ENCODE measurements at places on chromosomes 16 and 17.

DNA sequence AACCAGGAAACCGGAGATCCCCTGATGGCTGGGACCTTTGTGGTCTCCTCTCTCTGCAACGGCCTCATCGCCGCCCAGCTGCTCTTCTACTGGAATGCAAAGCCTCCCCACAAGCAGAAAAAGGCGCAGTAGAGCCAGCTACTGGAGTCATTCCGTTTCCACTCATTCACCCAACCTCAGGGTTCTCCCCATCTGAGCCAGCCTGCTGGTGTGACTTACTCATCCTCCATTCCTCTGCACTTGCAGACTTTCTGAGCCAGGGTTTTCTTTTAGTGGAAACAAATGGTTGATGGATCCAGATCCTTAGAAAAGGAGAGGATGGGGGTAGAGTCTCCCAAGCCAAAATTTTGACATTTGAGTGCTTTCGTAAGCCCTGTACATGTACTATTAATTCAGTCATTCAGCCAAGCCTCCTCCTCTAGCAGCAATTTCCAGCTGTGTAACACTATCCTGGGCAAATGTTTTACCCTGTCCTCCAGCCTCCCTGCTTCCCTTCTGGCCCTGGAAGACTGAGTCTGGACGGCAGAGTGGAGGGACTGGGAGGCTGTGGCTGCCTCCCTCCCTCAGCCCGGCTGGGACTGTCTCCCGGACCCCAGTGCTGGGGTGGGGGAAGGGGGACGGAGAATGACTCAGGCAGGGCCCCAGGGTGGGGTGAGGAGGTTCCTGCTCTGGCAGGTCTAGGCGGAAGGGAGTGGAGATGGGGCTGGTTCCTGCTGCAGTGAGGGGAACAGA lies 2.3 kb downstream of the SOX15 start:
- peak; percentile 93 for DNase-seq

GRCh38 chr17:27486741-27487140 lies 30.5 kb downstream of the KSR1 start:
- no peak for DNase-seq

- DNase-seq, result peak; percentile 38
Measured at GRCh38 chr17:34499576-34499975, 79.8 kb upstream of the TMEM132E start.

DNA sequence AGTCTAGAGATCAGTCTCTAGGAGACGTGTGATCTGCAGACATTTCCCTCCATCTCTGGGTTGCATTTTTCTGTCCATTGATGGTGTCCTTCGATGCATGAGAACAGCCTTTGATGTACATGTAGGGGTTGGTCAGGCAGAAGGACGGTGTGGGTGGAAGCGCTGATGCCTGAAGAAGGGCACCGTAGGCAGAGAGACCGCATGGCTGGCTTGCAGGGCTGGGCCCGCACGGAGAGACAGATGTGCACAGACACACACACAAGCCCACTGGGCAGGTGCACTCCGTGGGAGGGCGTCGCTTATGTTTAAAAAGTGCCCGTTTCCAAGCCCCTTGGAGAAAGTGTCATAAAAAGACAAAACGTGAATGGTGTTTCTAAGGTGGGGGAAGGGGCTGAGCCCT lies 15.7 kb upstream of the WFIKKN1 start:
- DNase-seq, result no peak

DNA sequence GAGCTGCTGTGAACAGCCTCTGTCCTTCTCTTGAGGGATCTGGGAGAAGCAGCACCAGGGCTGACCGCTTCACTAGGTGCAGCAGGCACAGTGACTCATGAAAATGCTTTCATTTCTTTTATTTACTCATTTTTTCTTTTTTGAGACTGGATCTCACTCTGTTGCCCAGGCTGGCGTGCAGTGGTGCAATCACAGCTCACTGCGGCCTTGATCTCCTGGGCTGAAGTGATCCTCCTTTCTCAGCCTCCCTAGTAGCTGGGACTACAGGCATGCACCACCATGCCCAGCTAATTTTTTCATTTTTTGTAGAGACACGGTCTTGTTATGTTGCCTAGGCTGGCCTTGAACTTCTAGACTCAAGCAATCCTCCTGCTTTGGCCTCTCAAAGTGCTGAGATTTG lies 216.8 kb upstream of the EEF2KMT start:
- DNase-seq, result no peak

Data from A172 (cell line).